Osteoblast (primary cell): ENCODE measurements at places on chromosomes 12 and 14. TPM values are rescaled to one million over a fixed set of nuclear protein-coding genes. Genes with fewer than 3 reads are reported as not detected.

RNF212B gene
- total RNA-seq, result not detected in 2 replicates

DNA sequence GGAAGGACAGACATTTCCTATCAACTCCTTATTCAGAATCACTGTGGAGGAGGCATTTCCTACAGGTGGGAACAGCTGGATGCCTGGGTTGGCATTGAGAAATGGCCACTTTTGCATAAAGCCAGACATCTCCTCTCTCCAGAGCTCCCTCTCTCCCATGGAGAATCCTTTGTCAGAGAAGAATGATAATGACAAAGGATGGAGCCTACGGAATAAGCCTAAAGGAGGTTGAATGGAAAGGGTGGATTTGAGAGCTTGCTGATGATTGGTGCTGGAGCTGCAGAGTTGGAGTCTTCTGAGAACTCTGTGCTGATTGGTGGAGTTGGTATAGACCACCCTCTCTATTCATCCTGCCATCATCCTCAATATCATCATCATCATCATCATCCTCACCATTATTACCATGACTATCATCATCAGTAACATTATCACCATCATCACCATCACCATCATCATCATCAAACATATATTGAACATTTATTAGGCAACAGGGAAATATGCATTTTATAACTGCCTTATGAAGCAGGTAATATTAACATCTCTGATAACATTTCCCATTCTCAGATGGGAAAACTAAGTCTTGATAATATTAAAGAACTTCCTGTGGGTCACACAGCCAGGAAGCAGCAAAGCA is 89.2 kb upstream of the HSPB8 start:
- no peaks in the 10 kb centered on the region for H3K27me3 ChIP-seq
- H3K36me3 ChIP-seq, result no peaks in the 10 kb centered on the region
- no peak for DNase-seq

GRCh38 chr14:95547626-95548327 is 12.9 kb downstream of the GLRX5 start:
- H3K27me3 ChIP-seq, result no peaks in the 10 kb centered on the region
- no peak overlapping the region for H3K27ac ChIP-seq
- peaks cover 15% of the 10 kb centered on the region for H3K36me3 ChIP-seq
- H3K4me1 ChIP-seq, result peaks cover 21% of the 10 kb centered on the region

GRCh38 chr12:10018386-10018785 is 8.0 kb downstream of the CLEC12B start:
- H3K4me3 ChIP-seq, result no peak overlapping the region
- peak; percentile 92 for DNase-seq
- H3K4me1 ChIP-seq, result no peaks in the 10 kb centered on the region
- H3K27me3 ChIP-seq, result no peaks in the 10 kb centered on the region
- no peak overlapping the region for H3K27ac ChIP-seq

DNA sequence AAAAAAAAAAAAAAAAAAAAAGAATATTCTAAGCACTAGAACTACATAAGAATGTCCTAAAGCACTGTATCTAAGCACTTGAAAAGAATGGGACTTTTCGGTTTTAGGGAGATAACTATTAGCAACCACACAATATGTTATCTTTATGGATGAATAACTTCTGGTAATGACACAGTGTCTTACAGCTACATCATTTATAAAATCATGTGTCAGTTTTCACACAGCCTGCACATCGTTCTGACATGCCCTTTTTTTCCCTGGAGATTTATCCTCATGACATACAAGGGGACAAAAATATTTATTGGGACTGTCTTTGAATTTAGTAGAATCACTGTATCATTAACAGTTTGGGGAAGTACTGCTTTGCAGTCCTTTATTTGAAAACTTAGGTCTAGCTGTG is 17.3 kb downstream of the TMEM19 start:
- no peak overlapping the region for H3K4me3 ChIP-seq
- no peaks in the 10 kb centered on the region for H3K27me3 ChIP-seq
- peak; percentile 14 for DNase-seq

- H3K27ac ChIP-seq, result no peak within 1 kb of the TSS
- peak within 1 kb of the TSS; percentile 69 for H3K4me3 ChIP-seq
- H3K27me3 ChIP-seq, result no peaks in the 10 kb centered on the region
Observed at GRCh38 chr14:67411820-67412421, at the start of gene PLEK2. Gene PLEK2 (minus strand): TSS chr14:67412165. CDS start chr14:67412059, 106 bp downstream.

- H3K27ac ChIP-seq, result no peak overlapping the region
- peak; percentile 86 for DNase-seq
- H3K4me3 ChIP-seq, result no peak overlapping the region
- H3K27me3 ChIP-seq, result no peaks in the 10 kb centered on the region
- H3K4me1 ChIP-seq, result no peaks in the 10 kb centered on the region
Observed at GRCh38 chr14:104886690-104887622, 21.9 kb downstream of the CEP170B start.
